ENCODE measurements at places on chromosomes 4 and X. TPM values are rescaled to one million over a fixed set of nuclear protein-coding genes. Genes with fewer than 3 reads are reported as not detected.

FGFRL1 gene
- 2.0 TPM for total RNA-seq

DNA sequence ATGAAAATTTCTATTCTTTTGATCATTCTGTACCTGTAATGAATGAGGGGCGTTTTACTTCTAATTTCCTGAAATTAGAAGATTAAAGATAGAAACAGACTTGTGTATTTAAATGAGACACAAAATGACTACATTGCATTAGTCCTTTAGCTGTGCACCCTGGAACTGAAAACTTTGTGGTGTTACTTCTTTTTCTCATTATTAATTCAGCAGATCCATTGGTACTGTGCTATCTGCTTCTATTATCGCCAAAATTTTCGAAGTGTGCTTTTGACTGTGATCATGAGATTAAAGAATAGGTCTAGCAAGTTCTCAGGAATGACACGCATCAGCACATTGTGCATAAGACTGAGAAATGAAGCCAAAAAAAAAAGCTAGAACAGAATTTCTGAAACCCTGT lies 1938.9 kb upstream of the TENM3 start:
- DNase-seq: no peak

DNA sequence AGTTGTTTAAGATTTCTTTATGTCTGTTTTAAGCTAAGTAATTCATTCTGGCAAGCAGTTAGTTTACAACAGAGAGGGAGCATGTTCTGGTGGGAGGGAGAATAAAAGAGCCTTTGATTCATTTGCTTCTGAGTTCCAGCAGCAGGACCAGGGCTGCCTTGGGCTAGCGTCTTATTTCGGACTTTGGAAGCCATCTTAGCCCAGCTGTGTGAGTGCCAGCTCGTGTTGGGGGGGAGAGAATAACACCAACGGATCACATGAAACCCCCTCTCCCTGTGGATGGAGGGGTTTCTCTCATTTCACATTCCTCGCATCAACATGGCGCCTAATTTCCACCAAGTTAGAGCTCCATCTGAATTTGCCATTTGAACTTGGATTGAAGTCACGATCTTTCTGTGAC lies 7.4 kb downstream of the GAB1 start:
- no peak for DNase-seq

GRCh38 chrX:18938710-18939109 lies 45.2 kb downstream of the PHKA2 start:
- no peak for DNase-seq

- no peak for DNase-seq
Observed at GRCh38 chr4:124640022-124640730, 72.4 kb downstream of the ANKRD50 start.

Data from frontal cortex (tissue), 4 donors.